BJ (cell line): ENCODE measurements at places on chromosomes 4 and X. TPM values are rescaled to one million over a fixed set of nuclear protein-coding genes. Genes with fewer than 3 reads are reported as not detected.

The NLRP2B gene
- not detected in 2 replicates for polyA plus RNA-seq

The CYLC1 gene
- polyA plus RNA-seq = not detected in 2 replicates

The KLHL4 gene
- polyA plus RNA-seq = not detected in 2 replicates

DNA sequence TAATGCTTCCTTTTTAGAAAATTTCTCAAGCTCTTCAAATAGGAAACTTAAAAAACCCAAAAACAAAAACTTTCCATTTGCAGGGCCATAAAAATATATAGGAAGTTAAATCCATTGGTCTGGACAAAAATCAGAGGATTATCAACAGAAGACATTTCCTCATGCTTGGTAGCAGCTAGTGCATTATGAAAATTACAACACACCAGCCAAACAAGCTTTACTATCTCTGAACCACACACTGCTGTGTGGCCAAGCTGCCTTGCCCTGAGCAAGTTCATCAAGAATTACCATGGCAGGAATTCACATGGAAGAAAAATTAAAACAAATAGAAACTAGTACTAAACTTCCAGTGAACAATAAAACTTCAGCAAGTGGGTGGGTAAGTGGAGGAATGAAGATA, 3.6 kb downstream of the USP46 start:
- no peak for DNase-seq

DNA sequence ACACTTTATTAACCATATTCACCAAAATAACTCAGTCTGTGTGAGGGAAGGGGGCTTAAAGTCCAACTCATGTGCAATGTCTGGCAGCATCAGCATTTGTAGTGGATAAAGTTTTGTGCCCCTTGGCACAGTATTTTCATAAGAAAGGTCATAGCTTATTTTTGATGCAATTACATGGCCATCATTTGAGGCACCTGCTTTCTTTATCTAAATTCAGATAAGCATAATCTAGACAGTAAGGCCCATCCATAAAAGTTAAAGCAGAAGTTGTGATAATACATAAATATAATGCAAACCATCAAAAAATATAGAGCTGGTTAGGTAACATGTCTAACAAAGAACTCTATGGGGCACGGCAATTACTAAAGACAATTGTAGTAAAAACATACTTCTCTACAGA, 763.7 kb downstream of the DMD start:
- DNase-seq = no peak

DNA sequence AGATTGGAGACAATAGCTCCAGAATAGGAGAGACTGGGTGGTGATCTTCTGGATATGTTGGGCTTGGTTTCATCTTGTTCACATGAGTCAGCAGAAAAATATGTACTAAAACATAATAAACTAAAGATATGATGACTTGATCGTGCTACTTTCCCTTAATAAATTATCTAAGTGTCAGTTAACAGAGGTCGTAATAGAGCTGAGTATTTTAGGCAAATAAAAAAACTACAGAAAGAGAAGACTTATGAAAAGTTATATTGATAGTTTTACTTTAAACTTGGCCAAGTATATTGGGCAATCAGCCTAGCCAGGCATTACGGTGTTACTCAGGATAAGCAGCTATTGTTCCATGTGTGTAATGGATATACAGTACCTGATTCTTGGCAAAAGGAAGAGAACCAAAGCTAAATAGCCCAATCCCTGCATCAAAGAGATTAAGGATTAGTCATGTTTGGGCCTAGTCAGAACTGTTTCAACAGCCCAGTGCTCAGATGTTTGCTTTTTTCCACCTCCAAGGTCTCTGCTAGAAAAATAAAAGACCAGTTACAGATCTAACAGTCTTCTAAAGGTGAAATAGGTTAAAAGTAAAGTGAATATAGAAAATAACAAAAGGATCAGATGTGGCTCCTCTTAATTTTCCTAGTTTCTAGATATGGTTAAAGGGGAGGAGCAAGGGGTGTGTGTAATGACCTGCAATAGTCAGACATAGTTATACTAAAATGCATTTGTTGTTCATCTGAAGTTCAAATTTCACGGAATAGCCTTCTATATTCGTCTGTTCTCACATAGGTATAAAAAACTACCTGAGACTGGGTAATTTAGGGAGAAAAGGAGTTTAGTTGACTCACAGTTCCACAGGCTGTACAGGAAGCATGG, 262.6 kb downstream of the ADGRL3 start:
- DNase-seq = no peak

DNA sequence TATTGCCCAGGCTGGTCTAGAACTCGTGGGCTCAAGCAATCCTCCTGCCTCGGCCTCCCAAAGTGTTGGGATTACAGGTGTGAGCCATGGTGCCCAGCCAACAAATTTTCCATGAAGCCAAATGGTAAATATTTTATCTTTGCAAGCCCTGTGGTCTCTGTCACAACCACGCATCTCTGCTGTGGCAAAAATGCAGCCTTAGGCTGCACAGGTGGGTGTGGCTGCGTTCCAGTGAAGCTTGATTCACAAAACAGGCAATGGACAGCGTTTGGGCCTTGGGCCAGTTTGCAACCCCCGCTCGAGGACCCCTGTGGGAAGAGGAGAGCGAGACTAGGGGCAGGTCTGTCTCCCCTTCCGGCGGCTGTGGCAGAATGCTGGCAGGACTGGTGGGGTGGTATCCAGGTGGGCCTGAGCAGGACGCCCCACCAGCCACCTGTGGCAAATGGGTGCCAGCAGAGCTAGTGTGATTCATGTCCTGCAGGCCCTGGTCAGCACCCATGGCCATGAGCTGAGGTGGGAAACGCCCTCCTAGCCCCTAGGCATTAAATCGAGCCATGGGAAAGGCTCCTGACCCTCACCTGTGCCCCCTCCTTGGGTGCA, 19.7 kb downstream of the HTRA3 start:
- no peak for DNase-seq

The SPANXN5 gene
- polyA plus RNA-seq = not detected in 2 replicates

The CFAP99 gene
- polyA plus RNA-seq = not detected in 2 replicates

- no peak for DNase-seq
These were observed 177.9 kb upstream of the STK26 start for GRCh38 chrX:131845201-131845600.

The DNAAF6 gene
- polyA plus RNA-seq = not detected in 2 replicates

The FRYL gene
- polyA plus RNA-seq = 12.6 and 19.7 TPM in 2 replicates

The RNF128 gene
- 0.09 and 0.10 TPM in 2 replicates for polyA plus RNA-seq

The UFSP2 gene
- polyA plus RNA-seq = 18.8 and 39.2 TPM in 2 replicates

The PNPLA4 gene
- polyA plus RNA-seq = 20.1 and 26.0 TPM in 2 replicates

GRCh38 chr4:88659055-88659889, 38.4 kb downstream of the NAP1L5 start:
- no peak for DNase-seq

- DNase-seq = no peak
These were observed 157.4 kb upstream of the AMOT start for GRCh38 chrX:112997991-112998390.

DNA sequence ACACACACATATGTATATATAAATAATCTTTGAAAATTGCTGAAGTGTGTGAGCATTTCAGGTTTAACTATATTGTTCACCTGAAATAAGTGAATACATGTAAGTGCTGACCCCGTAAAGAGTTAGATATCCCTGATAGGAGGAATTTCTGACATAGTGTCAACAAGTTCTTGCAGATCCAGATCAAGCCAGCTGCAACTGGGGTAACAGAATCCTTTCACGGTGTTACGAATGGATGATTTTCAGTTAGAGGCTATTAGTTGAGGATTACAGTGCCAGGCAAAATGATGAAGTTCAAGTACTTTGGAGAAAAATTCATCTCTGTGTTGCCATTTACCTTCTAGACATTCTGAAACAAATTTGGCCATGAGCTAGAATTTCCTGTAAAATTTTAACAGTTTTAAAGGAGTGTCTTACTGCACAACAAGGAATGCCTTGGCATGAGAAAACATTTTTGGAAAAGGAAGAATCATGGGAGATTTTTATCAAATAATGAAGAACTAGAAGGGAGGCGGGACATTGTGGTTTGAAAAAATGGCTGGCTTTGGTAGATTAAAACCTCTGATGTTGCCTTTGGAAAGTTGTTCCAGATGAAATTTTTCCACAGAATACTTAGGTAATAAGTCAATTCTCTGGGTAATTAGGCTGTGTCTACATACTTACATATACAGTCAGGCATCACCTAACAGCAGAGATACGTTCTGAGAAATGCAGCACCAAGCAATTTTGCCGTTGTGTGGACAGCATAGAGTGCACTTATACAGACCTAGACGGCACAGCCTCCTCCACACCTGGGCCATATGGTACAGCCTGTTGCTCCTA, 84.4 kb upstream of the FAT1 start:
- peak; percentile 89 for DNase-seq

DNA sequence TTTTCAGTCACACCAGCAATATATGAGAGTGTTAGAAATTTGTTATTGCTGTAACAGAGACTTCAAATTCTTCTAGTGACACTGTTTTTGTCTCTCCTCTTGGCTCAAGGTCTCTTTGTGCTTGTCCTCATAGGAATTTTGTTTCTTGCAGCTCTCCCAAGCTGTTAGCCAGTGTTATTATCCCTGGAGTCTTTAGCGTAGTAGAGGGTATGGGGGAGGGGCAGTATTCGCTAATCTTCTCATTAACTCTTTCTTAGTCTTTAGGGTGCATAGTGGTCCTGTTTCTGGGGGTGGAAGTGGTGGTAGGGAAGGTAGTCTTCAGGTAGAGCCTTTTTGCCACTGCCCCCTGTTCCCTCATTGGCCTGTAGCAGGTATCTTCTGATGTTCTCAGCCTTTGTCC, 79.4 kb downstream of the JADE3 start:
- no peak for DNase-seq

DNA sequence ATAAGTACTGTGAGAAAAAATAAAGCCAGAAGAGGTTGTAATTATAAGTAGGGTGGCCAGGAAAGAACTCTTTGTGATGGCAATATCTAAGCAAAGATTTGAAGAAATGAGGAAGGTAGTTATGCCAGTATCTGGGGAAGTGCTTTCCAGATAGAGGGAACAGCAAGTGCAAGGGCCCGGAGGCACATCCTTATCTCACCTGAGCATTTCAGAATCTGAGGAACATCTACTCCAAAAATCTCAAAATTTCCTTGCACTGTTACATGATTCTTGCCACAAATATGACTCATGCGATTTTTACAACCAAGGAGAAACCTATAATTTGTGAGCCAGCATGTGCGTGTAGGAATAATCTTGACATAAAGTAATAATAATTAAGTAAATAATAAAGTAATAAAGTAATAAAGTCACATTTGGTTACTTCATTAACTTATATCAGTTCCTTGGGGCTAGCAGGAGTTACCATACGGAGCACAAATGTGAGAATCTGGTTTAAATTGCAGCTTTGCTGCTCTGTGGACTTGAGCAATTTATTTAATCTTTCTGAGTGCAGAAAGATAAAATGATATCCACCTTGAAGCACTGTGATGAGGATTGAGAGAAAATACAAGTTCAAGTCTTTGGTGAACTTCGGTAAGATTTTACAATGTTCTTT, 105.1 kb upstream of the SLC34A2 start:
- DNase-seq = no peak

DNA sequence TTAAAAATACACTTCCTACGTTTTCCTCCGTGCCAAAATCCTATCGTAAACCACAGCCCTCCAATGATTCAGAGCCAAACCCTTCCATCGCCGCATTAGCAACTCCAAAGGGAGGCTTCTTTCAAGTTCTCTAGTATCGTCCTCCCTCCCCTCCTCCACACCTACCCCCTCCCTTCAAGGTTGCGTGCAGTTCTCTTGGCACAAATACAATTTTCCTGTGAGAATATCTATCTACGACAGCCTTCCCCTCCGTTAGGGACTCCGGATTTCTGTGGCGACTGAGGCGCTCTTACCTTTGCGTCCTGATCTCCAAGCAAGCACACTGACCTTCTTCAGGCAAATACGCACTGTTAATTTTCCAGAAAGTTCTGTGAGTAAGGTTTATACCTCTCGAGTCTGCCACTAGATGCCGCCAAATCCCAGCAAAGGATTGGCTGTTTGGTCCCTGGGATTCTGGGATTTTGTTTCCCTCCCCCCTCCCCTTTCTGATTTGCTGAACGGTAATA, 1.2 kb upstream of the MORF4L2 start:
- no peak for DNase-seq
